Fibroblast of upper back skin (primary cell): ENCODE measurements at places on chromosomes 7 and 10.

- no peak for DNase-seq
Measured at GRCh38 chr10:32317795-32318357, 29.1 kb downstream of the EPC1 start.

DNA sequence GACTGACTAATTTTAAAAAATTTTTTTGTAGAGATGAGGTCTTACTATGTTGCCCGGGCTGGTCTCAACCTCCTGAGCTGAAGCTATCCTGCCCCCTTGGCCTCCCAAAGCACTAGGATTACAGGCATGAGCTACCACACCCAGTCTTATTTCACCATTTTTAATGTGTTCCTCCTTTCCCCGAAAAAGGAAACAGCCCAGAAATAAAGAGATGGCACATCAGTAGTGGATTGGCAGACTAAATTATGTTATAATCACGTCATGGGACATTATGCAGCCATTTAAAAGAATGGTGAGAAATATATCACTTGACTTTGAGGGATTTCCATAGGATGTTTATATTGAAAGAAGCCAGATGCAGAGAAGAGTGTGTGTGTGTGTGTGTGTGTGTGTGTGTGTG is 40.5 kb downstream of the CAPZA2 start:
- DNase-seq, result no peak

- DNase-seq, result peak; percentile 72
Measured at GRCh38 chr10:59181668-59182067, 5.2 kb downstream of the PHYHIPL start.

- peak; percentile 91 for DNase-seq
Measured at GRCh38 chr10:46516660-46517416, 39.6 kb downstream of the GPRIN2 start.

- no peak for DNase-seq
Measured at GRCh38 chr10:48649349-48649944, 35.2 kb upstream of the WDFY4 start.

DNA sequence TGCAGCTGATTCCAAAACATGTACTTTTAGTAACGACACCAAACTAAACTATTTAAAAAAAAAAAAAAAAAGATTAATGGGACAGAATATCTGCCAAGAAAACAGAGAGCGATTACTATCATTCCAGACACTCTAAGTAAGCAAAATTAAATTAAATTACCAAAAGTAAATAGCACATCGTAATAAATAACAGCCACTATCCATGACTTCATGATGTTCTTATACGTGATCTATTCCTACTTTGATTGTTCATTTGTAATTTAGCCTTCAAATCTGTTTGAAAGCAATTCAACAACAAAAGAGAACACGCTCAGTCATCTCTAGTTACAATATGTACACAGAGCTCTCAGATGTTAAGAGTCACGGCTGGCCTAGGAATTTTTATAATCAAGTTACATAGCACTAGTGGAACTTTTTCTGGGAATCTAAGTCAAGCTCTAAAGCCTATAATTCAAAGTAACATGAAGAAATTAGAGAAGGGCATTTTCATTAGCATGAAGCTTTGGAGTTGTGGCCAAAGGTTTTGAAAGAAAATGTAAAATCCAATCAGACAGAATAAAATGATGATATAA is 241.7 kb upstream of the NEBL start:
- DNase-seq, result no peak

GRCh38 chr10:112803961-112804401 is 146.1 kb upstream of the TCF7L2 start:
- DNase-seq, result no peak

DNA sequence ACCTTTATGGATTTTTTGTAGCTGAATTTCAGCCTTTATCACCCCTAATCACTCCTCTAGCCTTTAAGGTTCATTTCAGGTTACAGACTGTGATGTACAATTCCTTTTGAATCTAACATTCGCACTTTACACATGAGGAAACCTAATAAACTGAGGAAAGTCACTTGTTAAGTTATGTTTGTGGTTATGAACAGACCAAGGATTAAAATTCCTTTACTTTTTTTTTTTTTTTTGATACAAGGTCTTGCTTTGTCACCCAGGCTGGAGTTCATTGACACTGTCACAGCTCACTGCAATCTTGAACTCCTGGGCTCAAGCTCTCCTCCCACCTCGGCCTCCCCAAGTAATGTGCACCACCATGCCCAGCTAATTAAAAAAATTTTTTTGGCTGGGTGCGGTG is 3.6 kb downstream of the MCU start:
- no peak for DNase-seq

GRCh38 chr7:123367484-123368122 is 166.8 kb downstream of the IQUB start:
- DNase-seq, result peak; percentile 0

GRCh38 chr10:125462845-125463244 is 220.1 kb downstream of the TEX36 start:
- DNase-seq, result no peak

DNA sequence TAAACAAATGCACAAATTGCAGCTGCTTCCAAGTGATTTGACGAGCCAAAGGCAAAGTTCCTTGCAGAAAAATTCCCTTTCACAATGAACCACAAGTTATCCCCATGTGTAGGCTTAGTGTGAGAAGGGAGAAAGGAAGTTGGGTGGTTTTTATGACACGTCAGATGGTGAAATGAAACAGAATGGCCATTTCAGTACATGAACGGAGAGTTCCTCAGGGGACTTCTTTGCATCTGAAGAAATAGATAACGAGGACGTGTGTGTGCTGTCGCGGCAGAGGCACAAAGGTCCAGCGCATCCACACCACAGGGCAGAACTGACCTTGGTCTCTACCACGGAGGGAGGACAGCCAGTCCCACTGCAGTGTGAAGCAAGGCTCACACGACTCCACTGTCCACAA is 135.9 kb downstream of the PAXIP1 start:
- no peak for DNase-seq

DNA sequence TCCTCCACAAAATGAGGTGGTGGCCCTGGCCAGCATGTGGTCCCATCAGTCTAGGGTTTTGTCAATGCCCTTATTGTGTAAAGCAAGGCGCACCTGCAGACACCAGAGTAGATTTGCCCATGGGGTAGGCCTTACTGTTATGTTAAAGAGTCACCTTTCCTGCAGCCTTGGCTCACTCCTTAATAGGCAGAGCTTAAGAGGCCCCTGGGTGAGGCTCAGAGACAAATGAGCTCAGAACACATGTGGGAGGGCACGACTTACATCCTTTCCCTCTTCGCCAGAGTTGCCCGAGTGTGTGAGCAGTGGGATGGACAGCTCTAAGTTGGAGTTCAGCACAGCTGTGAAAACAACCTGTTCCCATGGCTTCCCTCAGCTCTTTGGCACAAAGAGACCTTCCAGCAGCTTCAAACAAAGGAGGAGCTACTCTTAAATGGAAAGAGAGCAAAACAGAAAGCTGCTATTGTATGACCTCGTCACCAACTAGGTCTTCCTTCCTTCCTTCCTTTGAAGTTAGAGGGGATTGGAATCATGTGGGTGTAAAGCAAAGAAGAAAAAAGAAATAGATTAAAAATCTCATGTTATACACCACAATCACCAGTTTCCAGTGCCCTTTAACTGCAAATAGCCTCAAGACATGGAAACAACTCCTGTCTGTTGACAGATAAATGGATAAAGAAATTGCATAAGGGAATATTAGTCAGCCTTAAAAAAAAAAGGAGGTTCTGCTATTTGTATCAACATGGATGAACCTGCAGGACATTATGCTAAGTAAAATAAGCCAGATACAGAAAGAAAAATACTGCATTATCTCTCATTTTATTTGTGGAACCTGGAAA is 11.9 kb upstream of the XPNPEP1 start:
- peak; percentile 31 for DNase-seq

- DNase-seq, result no peak
Measured at GRCh38 chr10:30848396-30849032, 183.2 kb downstream of the ZNF438 start.

DNA sequence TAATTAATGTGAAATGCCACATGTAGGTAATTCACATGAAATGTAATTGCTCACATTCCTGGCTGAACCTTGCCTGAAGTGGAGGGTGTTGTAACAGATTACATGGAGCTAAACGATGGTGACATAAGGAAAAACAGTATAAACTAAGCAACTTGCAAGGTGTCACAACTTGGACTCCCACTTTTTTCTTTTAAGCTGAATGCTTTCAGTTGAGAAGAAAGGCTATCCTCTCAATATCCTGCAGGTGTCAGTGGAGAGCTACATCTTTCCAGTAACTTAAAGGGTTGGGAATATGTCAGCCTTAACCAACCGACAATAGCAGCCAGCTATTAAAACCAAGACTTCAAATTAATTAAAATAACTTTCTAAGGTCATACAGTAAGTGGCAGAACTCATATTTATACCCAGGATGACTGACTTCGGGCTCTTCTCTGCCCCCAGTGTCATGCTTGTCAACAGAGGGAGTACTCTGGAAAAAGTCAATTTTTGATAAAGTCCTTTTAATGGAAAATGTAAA is 33.7 kb downstream of the NRBF2 start:
- DNase-seq, result peak; percentile 79

DNA sequence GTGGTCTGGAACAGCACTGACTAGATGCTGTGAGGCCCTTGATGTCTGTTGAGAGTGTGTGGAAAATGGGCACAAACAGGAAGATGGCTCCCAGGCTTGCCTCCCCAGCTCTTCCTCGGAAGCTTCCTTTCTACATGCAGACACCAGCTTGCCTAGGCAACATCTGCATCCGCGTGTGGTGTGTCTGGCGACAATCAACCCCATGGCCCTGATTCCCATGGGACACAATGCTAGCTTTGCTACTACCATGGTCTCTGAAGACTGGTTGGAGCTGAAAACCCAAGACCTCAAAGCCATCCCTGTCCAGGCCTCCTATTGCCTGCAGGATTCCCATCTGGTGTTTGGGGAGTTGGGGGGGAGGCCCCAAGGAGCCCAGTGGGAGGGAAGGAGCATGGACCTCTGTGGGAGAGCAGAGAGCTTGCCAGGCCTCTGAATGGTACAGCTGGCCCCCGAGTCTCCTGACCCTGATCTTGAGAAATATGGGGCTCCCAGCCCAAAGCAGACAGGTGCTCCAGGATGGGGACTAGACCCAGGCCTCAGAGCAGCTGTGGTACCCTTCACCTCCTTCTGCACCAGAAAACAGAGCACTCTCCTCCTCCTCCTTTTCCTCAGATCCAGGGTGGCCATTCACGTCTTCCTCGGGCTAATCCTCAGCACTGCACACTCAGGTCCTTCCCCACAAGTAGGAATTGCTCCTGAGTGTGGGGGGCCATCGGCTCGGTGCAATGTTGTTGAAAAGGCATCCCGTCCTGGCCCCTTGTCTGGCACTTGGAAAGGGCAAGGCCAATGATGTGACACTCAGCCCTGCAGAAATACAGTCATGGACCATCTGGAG is 57.6 kb downstream of the ARHGAP22 start:
- DNase-seq, result no peak

DNA sequence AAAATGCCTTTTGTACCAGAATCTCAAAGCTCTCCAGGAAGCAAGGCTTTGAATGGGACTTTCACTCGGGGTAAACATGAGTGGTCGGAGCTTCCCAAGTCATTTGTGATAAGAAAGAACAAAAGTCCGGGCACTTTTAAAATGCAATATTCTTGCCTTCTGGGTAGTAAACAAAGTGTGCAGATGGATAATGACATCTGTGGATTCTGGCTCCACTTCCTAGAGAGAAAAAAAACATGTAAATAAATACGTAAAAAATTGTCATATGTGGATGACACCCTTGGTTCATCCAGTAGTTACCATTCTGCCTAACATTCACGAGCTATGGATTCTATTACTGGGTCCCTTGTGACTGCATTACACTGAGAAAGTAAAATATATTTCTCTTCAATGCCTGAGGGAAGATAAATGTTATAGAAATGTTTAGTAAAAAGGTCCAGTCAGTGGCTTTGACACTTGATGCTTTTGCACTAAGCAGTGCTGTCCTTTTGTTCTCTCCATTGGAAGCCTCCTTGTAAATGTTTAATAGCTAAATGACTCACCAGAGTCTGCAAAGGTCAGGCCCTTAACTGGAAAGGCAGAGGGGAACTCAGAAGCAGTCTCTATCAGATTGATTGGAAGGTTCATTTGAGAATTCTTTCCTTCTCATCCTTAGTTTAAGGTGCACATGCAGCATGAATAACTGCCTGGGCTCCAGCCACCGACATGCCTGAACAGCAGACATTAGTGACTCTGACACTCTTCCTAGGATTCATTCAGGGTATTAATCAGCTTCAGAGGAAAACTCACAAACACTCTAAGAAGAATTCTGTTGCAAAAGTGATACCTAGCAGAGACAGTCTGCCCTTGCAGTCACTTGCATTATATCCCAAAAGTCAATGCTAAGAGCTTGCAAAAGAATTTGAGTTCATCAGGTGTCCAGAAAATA is 11.7 kb upstream of the EDRF1 start:
- DNase-seq, result no peak

- DNase-seq, result no peak
Measured at GRCh38 chr7:83541187-83541960, 107.6 kb downstream of the SEMA3E start.

- peak; percentile 39 for DNase-seq
Measured at GRCh38 chr7:97064972-97065587, 40.4 kb upstream of the DLX5 start.

- peak; percentile 43 for DNase-seq
Measured at GRCh38 chr10:6133331-6134098, 44.7 kb downstream of the RBM17 start.

DNA sequence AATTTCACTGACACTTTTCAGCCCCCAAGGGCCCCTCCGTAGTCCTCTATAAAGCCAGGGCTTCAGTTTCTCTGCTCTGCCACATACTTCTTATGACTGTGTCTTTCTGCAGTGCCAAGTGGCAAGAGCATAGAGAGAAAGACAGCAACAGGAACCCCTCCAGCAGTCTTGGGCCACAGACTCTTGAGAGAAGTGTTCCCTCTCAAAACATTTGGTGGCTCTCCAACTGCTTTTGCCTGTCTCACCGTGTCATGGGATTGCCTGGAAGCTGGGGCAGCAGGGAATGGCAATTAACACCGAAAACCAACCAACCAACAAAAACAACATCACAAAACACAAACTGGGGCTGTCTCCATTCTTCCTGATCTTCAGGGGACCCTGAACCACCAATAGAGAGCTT is 73.8 kb upstream of the ELN start:
- DNase-seq, result no peak

GRCh38 chr7:40883826-40884225 is 749.0 kb downstream of the SUGCT start:
- DNase-seq, result peak; percentile 58

GRCh38 chr10:17557459-17557858 is 59.7 kb downstream of the HACD1 start:
- DNase-seq, result no peak

- no peak for DNase-seq
Measured at GRCh38 chr10:49752584-49752983, 9.5 kb downstream of the OGDHL start.

- no peak for DNase-seq
Measured at GRCh38 chr7:84248843-84249242, 54.3 kb upstream of the SEMA3A start.

- DNase-seq, result no peak
Measured at GRCh38 chr10:102404361-102405107, 9.0 kb downstream of the NFKB2 start.

GRCh38 chr7:116242759-116243158 is 32.4 kb downstream of the TES start:
- DNase-seq, result no peak

- no peak for DNase-seq
Measured at GRCh38 chr10:11822026-11822756, 965 bp upstream of the PROSER2 start.

- peak; percentile 3 for DNase-seq
Measured at GRCh38 chr7:159061674-159062212, 82.9 kb downstream of the VIPR2 start.

- peak; percentile 54 for DNase-seq
Measured at GRCh38 chr7:29989257-29989995, at the start of gene SCRN1. Gene SCRN1, minus strand, starts transcription at chr7:29989801. Its CDS starts 20,734 bp downstream, at chr7:29969067.

- DNase-seq, result no peak
Measured at GRCh38 chr7:151611041-151611440, 91.3 kb upstream of the RHEB start.

GRCh38 chr10:74855027-74855426 is 28.6 kb downstream of the KAT6B start:
- no peak for DNase-seq
